ENCODE measurements at places on chromosomes 1 and 21.

- no peak for DNase-seq
These were observed 945 bp downstream of the CHAF1B start for GRCh38 chr21:36386031-36386642.

DNA sequence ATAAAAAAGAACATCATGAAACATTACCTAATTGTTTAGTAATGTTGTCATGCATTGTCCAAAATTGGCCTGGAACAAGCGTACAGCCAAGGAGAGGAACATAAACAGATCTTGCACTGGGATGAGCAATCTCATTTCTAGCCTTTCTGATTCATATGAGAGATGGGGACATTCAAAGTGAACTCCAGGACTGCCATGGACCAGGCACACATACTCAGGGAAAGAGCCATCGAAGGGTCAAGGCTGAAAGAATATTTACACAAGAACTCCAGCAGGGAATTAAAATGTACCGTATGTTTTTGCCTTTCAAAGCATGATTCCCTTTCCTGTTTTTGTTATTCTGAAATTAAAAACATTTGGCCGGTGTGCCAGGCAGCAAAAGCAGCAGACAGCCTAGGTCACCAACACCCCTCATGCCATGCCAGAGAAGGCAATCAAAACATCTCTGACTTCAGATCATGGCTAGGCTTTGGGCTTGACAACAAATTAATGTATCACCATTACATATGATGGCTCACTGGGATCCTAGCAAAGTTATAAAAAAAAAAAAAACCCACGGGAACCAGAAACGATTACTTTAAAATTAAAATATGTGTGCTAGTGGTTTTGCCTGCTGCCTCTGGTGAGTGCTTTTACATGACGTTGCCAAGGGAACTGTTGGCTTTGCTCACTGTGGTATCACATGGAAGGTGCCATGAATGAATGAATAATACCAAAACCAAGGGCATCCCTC, 159.8 kb downstream of the TGFBR3 start:
- DNase-seq: no peak

DNA sequence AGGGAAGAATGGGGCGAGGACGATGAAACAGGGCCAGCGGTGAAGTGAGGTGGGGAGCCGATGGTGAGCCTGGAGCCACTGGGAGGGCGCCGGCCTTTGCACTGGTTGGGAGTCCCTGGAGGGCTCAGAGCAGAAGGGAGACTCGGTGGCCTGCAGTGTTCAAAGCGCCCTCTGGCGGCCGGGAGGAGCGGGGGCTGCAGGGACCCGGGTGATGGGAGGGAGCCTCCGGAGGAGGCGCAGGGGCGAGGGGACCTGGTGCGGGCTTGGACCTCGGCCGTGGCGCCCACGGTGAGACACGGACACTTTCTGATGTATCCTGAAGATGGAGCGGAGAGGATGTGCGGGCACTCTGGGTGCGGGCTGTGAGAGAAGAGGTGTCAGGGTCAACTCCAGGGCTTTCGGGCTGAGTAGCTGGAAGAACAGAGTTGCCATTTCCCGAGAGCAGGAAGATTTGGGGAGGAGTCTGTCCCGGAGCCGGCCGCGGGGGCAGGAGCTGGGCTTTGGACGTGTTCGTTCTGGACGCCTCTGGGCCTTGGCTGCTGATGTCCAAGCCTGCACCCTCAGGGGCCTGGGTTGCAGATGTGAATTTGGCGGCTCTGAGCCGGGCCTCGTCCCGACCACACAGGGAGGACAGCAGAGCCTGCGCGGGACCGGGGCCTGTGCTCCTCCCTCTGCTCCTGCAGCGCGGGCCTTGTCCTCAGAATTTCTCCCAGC, 29.7 kb downstream of the HEYL start:
- peak; percentile 77 for DNase-seq

DNA sequence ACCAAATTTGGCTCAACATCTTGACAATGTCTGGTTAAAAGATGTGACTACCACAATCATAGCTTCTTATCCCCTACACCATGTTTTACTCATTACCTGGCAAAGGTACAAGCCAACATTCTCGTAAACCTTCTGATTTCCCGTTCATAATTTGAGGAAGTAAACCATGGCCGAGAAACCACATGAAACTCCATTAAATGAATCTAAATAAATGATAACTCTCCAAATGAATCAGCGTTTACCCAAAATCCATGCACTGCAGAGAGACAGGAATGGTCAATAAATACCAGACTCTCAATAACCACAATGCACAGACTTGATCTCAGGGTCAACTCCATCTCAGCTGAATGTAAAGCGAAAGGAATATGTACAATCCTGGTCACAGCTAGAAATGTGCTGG, 125.2 kb downstream of the TYW3 start:
- no peak for DNase-seq

- no peak for DNase-seq
These were observed 3.5 kb downstream of the RGL1 start for GRCh38 chr1:183808296-183809027.

DNA sequence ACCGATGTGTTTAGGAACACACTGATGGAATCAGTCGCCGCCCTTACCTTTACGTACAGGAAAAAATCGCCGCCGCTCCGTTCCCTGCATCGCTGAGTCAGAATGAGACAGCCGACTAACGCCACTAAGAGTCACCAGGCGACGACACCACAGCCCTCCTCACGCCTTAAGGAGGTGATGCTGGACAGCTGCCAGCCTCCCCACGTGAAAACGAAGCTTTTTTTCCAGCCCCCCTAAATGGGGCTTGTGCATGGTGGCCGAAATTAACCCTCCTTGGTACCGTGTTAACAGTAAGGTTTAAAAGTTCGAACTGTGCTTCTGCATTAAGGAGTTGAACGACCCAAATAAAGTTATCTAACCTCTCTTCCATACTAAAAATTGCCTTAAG, 511 bp downstream of the DNTTIP2 start:
- peak; percentile 52 for DNase-seq

GRCh38 chr1:27686223-27686990, 14.4 kb upstream of the IFI6 start:
- DNase-seq: no peak

DNA sequence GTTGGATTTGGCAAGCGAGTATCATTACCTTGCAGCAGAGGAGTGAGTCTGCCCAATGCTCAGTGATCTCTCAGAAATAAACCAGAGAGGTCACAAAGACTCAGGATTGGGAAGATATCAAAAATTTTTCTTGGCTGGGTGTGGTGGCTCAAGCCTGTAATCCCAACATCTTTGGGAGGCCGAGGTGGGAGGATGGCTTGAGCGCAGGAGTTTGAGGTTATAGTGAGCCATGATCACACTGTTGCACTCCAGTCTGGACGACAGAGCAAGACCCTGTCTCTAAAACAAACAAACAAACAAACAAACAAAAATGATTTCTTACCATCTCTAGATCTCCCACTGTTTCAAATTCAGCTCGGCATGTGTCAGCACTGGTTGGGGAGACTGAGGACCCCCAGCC, 13.3 kb upstream of the BECN2 start:
- no peak for DNase-seq

DNA sequence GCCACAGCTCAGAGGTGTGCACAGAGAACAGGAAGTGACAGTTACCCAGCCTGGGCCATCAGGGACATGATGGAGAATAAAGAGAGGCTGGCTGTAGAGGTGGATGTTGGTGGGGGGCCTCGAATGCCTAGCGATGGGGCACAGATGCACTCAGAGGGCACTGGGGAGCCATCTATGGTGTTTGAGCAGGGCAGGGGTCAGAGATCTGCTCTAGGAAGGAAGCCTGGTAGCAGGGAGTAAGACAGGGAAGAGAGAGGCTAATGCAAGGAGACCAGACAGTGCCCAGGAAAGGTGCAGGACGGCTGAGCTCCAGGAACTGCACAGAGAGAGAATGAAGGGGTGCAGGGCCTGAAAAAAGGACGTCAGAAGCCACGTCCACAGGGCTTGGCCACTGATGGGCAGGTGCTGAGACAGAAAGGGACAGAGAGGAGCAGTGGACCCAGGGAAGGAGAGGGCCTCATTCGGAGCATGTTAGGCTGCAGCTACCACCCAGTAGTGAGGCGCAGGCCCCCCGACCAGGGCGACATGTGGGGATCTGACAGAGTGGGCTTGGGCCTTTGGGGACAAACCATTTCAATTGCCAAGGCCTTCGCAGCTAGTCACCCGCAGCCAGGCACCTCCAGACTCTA, 1.1 kb upstream of the KCNAB2 start:
- DNase-seq: no peak

GRCh38 chr1:40780678-40781607, 2.6 kb upstream of the KCNQ4 start:
- DNase-seq: no peak

DNA sequence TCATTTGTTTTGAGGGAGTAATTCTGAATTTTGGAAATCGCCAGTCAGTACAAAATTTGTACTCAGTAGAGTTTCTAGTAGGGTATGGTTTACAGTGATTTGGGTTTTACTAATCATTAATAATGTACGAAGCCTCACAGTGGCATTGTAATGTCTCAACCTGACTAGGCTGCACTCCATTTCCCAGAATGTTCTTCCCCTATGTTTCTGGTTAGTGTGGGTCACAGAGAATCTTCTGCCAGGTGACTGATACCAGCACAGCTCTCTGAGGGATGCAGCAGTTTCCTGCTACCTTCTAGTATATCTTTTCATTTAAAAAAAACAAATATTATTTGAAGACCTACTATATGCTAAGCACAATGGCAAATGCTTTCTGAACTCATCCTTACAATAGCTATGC, 112.9 kb downstream of the PTPN14 start:
- no peak for DNase-seq

DNA sequence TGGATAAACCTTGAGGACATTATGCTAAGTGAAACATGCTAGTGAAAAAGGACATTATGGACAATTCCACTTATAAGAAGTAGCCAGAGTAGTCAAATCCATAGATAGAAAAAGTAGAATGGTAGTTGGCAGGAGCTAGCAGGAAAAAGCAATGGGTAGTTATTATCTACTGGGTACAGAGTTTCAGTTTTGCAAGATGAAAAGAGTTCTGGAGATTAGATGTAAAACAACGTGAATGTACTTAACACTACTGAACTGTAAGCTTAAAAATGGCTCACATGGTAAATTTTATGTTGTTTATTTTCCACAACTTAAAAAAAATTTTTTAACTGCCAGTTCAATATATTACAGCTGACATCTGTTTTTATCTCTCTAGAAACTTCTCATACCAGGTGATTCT, 19.4 kb downstream of the JAK1 start:
- no peak for DNase-seq

DNA sequence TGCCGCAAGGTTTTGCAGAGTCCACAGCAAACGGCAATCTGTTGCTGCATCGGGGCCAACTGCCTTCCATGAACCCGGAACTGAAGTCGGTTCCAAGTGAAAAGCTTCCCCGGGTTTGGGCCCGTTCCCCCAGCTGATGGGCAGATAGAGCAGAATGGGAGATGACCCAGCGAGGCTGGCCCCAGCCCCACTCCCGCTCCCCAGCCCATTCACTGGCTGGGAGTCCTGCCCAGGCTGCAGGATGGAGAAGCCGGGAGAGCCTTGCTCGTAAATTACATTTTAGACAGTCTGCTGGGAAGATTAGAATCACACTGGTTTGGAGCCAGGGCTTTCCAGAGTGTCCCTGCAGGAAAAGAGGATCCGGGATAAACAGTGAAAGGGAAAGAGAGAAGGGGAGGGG, 31.6 kb upstream of the PAX7 start:
- no peak for DNase-seq

DNA sequence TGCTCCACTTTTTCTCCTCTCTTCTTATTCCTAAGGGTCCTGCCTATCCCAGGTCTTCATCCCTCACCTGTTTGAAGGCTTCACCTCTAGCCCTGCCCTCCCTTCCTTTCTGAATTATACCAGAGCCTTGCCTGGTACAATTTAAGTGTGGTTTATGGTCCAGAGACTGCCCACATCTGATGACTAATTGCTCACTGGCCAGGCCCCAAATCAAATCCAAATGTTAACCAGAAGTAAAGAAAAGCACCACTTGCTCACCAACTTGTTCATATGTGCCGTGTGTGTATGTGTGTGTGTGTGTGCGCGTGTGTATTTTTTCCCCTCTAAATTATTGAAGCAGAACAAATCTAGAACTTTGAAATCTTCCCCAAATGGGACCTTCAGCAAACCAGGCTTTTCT, 26.4 kb downstream of the MYOM3 start:
- no peak for DNase-seq

DNA sequence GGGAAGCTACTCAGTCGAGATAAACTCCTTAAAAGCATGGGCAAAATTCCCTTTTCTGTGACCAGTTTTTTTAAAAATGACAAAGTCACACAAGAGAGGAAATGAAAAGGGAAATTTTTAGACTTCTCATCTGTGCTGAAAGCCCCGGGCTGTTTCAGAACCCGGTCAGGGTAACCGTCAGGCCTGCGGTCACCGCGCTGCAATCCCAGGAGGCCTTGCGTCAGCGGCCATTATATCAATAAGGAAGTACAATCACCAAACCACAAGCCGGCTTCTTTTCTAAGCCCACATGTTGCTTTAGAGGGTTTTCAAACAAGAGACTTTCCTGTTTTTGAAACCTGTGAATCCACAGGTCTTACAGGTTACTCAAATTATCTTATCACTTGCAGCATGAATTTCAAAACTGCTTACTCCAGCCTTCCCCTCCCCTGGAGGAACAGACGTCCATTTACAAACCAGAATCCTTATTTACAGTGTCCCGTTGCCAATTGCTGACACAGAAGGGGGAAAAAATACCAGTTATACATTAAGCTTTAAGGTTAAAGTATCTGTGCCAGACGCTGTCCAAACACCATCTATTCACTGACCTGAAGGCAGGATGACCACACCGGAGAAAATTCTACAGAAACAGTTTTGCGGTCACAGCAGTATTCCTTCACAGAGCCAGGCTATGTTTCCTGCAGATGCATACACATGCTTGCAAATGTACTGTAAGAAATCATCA, 165.3 kb downstream of the TOMM20 start:
- peak; percentile 84 for DNase-seq

DNA sequence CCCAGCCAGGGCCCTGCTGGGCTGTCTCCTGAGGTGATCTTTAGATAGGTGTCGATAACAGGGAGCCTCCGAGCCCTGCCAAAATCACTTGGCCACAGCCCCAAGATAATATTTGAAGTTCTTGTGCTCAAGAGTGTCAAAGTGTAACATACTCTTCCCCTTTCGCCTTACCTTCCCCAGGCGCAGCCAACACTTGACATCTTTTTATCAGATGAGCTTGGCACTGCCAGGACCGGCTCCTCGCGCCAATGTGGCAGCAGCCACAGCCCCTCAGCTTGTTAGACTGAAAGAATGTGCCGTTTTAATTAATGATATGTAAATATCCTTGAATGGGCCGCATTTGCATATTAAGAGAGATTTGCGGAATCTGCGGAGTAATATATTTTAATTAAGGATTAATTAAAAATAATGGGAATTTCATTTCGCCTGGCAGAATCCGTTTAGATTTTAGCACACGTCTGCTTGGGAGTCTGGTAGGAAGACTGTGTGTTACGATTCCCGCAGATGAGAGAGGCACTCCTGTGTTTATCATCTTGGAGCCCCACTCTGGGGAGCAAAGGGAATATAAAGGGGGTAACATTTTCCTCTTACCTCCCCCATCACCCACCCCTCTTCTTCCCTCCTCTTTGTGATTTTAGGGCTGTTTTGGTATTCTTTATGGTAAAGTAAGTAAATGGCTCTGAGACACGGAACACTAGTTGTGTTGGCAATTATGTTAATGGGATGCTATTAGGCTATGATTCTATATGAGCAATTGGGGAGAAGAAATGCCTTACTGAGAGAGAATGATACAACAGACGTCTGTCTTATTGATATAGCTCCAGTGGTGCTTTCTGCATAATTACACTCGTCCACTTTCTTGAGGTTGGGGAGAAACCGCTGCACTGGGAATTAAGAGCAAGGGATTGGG, 109.8 kb downstream of the PBX1 start:
- DNase-seq: no peak

Measured in activated T-cell treated with anti-CD3 and anti-CD28 coated beads for 48 hours (primary cell).